Left kidney (tissue), 8 donors: ENCODE measurements at places on chromosomes 1 and 21.

- DNase-seq = no peak
Measured at GRCh38 chr1:231611851-231612250, 14.7 kb upstream of the DISC1 start.

GRCh38 chr1:209651138-209651587 lies 1.1 kb downstream of the LAMB3 start:
- DNase-seq = no peak

DNA sequence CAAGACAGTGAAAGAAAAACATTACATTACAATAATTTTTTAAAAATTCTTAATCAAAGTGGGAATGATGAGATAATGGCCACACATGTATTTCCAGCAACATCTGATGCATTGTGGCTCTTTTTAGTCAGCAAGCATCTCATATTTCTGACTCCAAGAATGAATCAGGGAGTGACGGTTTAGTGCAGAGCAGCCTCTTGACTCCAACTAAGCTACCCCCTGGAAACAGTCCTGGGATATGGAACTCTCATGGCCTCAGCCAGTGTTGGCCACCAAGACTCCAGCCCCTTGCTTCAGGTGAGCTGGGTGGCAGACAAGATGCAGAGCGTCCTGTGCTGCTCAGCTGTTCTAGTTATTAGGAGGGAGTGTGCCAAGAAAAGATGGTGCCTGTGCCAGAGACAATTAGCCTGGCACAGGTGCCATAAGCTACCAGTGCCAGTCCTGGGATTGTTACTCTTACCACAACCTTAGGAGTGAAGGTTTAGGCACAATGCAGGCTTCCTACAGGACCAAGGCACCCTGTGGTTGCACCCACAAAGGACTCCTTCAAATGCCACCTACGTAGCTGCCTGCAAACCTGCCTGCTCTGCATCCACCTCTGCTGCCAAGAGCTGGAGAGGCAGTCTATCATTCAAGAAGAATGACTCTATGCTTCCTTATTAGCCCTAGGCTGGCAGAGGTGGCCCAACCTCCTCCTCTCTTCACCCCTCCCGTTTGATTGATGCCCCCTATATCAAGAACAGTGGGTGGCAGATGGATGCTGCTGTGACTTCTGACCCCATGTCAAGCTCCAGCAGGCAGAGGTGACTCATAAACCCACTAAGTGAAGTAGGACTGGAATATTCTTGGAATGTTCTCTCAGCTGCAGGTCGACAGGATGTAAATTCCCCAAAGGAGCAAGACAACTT lies 6.0 kb upstream of the SEC16B start:
- no peak for DNase-seq

DNA sequence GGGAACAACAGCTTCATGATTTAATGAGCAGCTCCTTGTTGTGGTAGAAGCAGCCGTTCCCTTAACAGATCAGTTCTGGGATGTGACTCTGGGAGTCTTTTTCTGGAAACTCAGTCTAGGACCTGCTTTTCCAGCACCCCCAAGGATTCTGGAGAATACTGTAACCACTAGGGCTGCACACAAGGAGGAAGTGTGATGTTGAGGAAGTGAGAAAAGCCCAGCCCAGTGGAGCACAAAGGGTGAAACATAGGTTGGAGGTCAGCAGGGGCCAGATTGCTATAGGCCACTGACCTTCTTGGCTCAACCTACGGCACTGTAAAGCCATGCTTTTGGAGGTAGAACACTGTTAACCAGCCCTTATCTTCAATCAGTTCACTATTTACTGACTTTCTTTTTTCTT lies 10.1 kb upstream of the PLA2G5 start:
- DNase-seq = no peak

- DNase-seq = no peak
Measured at GRCh38 chr1:201139306-201139705, 12.3 kb upstream of the ASCL5 start.
